ENCODE measurements at places on chromosomes 5 and 9.

GRCh38 chr5:141565826-141566570, 52.8 kb downstream of the DIAPH1 start:
- DNase-seq = no peak

DNA sequence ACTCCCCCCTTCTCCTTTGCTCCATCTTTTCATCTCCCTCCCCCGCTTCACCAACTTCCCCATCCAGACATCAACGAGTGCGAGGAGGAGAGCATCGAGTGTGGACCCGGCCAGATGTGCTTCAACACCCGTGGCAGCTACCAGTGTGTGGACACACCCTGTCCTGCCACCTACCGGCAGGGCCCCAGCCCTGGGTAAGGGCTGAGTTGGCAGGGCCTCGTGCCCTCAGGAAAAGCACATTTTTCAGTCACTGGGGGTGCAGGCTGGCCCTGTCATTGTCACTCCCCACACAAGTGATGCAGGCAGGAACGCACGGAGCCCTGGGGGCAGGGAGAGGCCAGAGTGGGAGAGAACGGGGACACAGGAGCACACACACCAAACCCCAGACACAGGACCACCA, 12.4 kb upstream of the ASS1 start:
- no peak for DNase-seq

DNA sequence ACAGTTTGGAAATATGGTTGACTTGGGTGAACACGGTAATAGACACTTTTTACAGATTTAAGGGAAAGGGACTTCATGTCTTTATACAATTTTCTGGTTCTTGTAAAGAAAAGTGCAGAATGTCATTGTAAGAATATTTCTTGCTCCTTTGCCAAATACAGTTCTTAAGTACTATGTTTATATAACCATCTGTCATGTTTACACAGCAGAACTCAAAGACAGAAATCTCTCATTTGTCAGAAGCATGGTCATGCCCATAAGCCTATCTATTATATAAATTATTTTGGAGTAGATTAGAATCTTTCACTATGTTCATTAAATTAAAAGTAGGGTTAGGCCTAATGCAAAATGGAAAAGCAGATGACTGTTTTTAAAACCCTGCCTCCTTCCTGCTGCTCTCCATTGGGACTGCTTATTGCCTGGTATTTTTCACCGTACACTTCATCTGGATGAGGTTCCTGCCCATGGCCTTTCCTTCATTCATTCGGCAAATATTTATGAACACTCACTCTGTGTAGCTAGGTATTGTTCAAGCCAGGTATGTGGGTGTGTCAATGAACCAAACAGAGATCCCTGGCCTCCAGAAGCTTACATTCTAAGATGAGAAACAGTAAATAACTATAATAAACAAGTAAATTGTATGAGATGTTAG, 558.1 kb downstream of the NR2F1-AS1 start:
- DNase-seq = no peak

- DNase-seq = no peak
These were observed 9.9 kb downstream of the TMEM250 start for GRCh38 chr9:136108648-136109266.

DNA sequence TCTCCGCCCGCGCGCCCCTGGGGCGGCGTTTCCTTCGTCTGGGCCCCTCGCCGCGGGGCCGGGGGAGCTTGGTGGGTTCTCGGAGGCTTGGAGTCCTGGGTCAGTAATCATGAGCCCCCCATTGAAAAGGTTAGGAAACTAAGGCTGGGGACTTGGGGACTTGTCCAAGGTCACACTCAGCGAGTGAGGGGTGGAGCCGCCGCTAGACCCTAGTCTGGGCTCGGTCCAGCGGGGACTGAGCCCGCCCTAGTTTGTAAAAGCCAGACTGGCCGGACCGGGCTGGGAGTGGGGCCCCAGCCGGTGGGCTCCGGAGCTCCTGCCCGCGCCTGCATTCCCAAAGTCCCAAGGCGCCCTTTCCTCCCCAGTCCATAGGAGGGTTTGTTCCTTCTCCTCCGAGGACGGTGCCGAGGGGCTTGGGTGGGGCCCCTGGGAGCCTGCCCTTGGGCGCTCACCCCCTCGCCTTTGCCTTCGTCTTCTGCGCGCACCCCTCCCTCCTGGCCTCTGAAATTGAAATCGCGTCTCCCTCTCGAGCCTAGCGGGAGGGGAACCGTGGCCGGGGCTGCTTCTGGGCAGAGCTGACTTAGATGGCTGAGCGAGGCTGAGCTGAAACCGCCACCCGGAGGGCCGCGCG, 995 bp downstream of the OLFM1 start:
- DNase-seq = no peak

DNA sequence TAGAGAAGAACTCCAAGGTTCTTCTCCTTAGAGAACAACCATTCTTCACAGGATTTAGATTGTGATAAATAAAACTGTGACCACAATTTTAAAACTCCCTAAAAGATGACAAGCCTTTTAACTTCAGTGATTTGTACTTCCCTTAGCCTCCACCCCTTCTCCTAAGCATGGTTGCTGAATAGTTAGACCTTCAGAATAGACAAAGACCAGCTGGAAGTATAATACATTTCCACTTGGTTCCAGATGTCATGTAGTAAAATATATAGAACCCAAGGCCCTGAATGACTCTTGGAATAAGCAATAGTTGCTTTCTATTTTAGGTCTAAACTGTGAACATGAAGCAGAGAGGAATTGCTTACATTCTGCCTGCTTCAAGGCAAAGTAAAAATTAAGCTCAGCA, 208.7 kb downstream of the ARRDC3 start:
- no peak for DNase-seq

DNA sequence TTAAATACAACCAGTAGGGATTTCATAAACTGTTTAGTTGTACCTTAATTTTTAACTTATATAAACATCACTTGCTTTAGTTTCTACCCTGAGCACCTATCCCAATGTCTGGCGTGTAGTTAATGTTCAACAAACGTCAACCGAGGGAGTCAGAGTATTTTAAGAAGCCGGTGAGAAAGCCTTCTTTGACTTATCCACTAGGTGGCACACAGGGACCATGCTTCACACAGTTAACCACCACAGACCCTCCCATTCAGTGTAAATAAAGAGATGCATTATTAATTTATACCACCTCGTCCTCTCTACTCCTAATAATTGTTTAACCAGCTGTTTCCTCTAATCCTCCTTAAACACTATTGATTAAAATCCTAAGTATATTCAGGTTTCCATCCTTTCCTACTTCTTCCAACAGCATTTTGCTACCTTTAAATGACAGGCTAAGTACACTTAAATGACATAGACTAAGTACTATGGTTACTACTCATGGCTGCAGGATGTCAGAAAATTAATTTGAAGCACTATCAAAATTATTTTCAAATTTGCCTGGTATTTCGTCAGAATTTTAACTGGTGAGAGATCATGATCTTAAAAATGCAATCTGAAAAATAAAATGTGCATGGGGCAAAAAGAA, 2.3 kb downstream of the HAPLN1 start:
- DNase-seq = peak; percentile 69

DNA sequence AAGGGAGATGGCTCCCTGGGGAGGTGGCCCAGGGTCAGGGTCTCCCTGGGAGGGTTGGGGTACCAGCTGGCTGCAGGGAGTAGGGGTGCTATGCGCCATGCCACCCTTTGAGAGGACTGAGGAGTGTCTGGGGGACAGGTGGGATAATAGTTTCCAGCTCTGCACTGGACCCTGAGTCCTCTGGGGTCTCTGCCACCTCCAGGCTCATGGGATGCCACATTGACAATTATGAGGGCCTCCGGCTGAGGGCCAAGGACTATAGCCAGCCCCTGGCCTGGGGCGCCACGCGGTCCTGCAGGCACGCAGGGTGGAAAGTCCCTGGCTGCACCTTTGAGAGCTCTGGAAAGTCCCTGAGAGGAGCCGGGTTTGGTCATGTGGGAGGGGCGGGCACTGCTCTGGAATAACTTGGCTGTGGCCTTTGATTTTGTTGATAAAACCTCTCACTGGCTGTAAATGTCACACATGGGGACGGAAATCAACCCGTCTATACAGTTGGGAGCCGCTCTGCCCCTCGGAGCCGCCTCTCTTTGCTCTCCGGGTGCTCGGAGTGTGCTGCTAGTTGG, 16.0 kb downstream of the TRAF2 start:
- no peak for DNase-seq

- peak; percentile 46 for DNase-seq
These were observed 24.5 kb downstream of the CAVIN4 start for GRCh38 chr9:100602342-100602801.

DNA sequence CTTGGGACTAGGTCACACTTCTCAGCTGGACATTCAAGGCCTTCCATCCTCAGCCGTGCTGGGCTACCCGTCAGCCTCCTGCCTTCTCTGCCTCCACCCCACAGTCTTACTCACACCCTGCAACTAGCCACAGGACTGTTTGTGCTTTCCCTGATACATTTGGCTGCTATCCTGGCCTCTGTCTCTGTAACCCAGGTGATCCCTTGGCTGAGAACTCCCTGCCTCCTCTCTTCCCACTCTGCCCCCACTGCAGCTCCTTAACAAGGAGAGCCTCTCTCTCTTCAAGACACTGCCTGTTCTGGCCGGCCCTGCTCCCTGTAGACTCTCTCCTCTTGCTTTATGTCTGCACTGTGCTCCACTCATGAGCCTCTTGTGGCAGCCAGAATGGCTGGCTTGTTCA, 120.6 kb downstream of the MSX2 start:
- no peak for DNase-seq

DNA sequence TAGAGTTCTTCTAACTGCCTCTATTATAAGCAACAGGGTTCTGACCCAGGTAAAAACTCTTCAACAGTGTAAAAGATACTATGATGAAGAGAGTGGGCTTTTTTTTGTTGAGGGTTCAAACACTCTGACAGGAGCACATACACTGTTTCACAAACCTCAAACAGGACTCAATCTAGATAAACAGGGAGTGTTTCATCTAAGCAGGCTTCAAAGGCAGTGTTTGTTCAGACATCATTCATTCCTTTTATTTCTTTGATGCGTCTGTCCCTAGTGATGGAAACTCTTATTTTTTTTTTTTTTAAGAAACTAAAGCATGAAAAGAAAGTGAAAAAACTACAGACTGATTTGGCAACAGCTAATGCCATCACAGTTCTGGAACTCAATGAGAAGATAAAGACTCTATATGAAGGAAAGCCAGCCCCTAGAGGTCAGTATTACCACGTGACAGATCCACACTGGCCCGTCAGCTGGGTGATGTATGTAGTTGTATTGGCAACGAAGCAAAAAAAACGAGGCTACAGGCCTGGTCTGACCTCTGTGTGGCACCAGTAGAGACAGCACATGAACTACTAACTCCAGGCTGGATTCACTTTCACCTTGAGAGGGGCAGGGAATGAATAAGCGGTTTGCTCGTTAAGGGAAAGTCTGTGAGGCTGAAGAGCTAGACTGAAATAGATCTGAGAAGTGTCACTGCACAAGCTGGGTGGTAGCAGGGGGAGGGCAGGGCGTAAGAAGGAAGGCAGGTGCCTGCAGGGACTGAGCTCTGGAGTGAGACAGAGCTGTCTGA, 172.2 kb downstream of the CCDC192 start:
- DNase-seq = peak; percentile 80

DNA sequence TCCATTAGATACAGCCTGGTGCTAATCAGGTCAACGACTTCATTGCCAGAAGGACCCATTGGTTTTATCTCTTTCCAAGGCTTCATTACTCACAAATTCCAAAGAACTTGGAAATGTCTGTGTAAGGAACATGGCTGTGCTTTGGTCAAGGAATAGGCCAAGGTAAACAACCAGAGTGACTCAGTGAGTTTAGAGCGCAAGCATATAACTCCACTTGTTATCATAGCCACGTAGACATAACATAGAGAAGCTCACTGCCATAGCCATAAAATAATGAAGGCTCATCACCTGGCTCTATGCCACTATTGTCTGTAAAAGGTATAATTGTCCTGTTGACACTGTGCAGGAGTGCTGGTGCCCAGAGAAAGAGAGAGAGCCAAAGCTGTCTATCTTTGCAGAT, 139.3 kb upstream of the PLCXD3 start:
- peak; percentile 32 for DNase-seq

DNA sequence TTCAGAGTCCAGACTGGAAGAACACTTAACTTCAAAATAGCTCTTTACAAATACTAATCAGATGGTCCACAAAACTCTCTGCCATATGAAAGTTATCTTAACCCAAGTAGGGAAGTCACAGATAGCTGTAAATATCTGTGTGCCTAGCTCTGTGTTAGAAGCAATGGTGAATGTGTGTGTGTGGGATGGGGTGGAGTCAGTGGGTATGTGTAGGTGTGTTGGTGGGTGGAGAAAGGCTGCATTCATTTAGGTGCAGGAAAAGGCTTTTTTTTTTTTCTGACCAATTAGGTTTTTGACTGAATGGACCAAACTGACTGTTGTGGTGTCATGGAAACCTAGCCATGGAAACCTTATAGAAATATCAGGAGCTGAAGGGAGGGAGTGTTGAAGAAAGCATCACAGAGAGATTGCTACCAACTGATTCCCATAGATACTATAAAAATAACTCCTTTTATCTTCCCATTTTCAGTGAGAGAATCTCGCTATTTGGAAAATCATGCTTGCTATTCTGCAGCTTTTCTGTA, 156.2 kb upstream of the NR3C1 start:
- peak; percentile 45 for DNase-seq

- peak; percentile 32 for DNase-seq
These were observed 23.9 kb downstream of the SLC36A1 start for GRCh38 chr5:151471276-151471675.

- DNase-seq = no peak
These were observed 102.0 kb upstream of the PRLR start for GRCh38 chr5:35331956-35332950.

DNA sequence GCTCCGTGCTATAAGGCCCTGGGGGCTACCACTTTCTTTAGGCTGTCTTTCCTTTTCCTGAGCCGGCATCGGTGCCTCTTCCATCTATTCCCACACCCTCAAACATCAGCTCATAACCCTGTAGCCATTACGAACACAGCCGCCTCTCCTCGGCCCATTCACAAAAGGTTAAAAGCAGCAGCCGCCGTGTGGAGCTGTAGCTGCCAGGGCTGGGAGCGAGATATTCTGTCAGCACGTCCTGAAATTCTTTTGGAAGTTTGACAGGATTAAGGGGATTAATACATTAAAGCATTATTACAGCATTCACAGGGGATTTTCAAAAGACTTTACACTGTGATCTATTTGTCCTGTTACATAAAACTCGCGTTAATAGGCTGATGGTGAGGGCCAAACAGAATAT, 428.2 kb downstream of the CDK5RAP2 start:
- peak; percentile 5 for DNase-seq

All from NCI-H146 (cell line).